Activated CD4-positive, alpha-beta T cell treated with anti-CD3 and anti-CD28 coated beads for 36 hours (primary cell): ENCODE measurements at places on chromosomes 13 and 19. TPM values are rescaled to one million over a fixed set of nuclear protein-coding genes. Genes with fewer than 3 reads are reported as not detected.

DNA sequence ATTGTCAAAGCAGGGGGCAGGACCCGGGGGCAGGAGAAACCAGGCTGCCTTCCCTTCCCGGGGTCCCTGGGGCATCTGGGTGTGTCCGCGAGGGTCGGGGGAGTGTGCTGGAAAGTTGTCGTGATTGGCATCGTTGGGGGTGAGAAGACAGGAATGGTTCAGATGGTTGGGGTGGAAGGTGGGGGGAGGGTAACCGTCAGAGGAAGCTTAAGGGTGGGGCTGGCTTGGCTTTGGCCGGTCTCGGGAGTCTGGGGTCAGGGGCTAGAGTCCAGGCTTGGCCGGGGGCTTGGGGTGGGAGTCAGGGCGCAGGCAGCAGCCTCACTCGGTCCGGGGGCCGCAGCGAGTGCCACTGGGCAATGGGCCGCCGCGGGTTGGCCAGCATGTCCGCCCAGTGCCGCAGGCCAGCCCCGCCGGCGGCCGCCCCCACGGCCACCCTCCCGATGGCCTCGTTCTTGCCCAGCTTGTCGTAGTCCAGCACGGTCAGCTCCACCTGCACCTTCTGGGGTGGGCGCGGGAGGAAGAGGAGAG lies 6.8 kb upstream of the DNAAF3 start:
- H3K27me3 ChIP-seq, result peaks cover 62% of the 10 kb centered on the region
- DNase-seq, result no peak
- no peak overlapping the region for H3K27ac ChIP-seq
- no peaks in the 10 kb centered on the region for H3K36me3 ChIP-seq

DNA sequence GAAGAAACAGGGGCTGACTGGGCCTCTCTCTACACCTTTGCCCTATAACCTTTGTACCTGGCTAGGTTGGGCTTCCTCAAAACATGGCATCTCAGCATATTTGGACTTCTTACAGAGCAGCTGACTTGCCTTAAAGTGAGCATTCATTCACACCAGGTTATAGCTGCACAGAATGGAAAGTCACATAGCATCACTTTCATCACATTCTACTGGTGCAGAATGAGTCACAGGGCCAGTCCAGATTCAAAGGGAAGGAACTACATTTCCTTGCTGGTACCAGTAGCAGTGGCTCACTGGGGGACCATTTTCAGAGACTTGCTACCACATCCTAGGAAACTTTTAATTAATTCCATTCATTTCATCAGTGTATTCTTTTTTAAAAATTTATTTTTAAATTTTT lies 20.3 kb upstream of the TPTE2 start:
- peaks cover 4% of the 10 kb centered on the region for H3K4me1 ChIP-seq
- H3K27ac ChIP-seq, result no peak overlapping the region
- H3K27me3 ChIP-seq, result peaks cover 2% of the 10 kb centered on the region
- no peak overlapping the region for H3K4me3 ChIP-seq
- DNase-seq, result no peak
- peaks cover 2% of the 10 kb centered on the region for H3K36me3 ChIP-seq

DNA sequence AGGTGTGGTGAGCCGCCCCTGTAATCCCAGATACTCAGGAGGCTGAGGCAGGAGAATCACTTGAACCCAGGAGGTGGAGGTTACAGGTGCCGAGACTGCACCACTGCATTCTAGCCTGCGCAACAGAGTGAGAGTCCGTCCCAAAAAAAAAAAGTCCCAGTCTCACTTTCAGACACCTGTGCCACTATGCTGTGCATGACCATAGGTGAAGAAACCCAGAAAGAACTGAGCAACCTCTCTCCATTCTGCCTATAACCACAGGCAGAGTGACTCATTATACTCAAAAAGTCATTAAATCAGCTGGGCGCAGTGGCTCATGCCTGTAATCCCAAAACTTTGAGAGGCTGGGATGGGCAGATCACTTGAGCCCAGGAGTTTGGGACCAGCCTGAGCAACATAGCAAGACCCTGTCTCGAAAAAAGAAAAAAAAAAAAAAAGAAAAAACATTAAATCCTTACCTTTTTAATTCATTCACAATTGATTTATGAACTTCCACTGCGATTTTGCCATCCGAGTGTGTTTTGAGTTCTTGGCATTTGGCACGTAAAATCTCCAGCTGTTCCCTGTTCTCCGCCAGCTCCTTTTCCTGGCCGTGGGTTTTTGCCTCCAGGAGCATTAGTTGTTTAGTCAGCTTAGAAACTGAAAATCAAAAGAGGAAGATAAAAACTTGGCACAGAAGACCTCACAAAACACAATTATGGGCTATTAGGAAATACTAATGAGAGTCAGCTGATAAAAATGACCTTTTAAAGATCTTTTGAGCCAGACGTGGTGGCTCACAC lies 45.5 kb upstream of the SLC7A9 start:
- peaks cover 10% of the 10 kb centered on the region for H3K36me3 ChIP-seq
- DNase-seq, result no peak
- no peak overlapping the region for H3K4me3 ChIP-seq

DNA sequence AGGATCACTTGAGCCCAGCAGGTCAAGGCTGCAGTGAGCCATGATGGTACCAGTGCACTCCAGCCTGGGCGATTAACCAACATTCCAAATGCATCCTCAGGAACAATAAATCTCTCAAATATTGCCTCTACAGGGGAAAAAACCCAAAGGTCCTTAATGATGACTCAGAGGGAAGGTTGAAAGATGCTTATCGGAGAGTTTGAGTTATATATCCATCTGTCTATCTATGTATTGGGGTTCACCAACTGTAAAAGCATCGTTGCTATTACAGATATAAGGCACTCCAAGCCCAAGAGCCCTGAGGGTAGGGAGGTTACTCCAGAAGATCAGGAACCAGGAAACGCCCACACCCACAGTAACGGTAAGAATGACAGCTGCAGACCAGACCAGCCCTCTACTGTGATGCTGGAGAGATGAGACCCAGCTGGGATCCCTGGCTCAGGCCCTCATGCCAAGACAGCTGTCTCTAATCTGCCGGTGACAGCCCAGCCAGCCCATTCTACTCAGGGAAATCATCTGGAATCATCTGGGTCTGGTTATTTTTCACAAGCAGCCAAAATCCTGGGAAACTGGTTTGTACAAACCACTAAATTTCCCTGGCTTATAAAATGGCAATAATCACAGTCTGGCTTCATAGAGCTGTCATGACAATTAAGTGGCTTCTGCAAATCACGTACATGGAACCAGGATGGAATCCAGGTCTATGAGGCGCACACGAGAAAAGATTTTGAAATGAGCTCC lies 23.8 kb downstream of the TEX101 start:
- peaks cover 2% of the 10 kb centered on the region for H3K36me3 ChIP-seq
- no peak overlapping the region for H3K4me3 ChIP-seq
- DNase-seq, result peak; percentile 49
- peaks cover 40% of the 10 kb centered on the region for H3K4me1 ChIP-seq

- DNase-seq, result no peak
- H3K4me3 ChIP-seq, result no peak overlapping the region
- no peak overlapping the region for H3K27ac ChIP-seq
- H3K4me1 ChIP-seq, result peaks cover 6% of the 10 kb centered on the region
- no peaks in the 10 kb centered on the region for H3K36me3 ChIP-seq
Observed at GRCh38 chr19:19259741-19260140, 13.4 kb downstream of the TM6SF2 start.

The ZNF433 gene
- total RNA-seq, result 1.5 TPM

GRCh38 chr13:20924758-20925394 lies 22.3 kb upstream of the XPO4 start:
- H3K27ac ChIP-seq, result no peak overlapping the region
- no peaks in the 10 kb centered on the region for H3K36me3 ChIP-seq
- no peaks in the 10 kb centered on the region for H3K27me3 ChIP-seq
- no peak overlapping the region for H3K4me3 ChIP-seq
- H3K4me1 ChIP-seq, result no peaks in the 10 kb centered on the region

GRCh38 chr13:109672545-109672944 lies 113.8 kb downstream of the IRS2 start:
- H3K27ac ChIP-seq, result no peak overlapping the region
- no peak overlapping the region for H3K4me3 ChIP-seq
- H3K4me1 ChIP-seq, result no peaks in the 10 kb centered on the region
- DNase-seq, result no peak
